T-cell (primary cell): ENCODE measurements at places on chromosomes 16 and 17.

DNA sequence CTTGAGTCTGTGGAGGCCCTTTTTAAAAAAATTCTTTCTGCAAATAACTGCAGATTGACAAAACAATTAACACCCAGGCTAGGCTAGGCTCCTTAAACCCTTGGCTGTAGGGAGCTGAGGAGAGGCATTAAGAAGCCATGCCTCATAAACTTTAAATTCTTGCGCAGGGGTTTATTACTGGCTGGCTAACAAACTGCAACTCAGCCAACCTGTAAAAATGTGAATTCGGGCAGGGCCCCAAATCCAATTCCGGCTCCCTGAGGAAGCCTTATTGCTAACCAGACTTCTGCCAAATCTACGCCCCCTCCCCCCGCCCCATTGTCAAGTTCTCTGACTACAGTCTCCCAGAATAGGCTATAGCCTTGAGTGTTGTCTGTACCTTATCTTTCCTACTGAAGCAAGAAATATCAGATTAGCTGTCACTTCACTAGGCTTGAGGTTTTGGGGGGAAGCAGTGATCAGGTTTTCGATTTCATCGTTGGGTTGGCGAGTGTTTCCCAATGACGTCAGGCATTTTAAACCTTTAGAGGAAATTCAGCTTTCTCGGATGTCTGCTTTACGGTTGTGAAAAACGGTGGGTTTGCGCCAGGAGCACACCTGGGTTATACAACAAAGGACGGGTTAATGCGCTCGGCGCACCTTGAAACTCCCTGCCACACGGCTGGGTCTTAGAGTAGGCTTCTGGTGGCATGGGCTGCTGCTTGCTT, 2.0 kb downstream of the CDH3 start:
- no peak for DNase-seq

DNA sequence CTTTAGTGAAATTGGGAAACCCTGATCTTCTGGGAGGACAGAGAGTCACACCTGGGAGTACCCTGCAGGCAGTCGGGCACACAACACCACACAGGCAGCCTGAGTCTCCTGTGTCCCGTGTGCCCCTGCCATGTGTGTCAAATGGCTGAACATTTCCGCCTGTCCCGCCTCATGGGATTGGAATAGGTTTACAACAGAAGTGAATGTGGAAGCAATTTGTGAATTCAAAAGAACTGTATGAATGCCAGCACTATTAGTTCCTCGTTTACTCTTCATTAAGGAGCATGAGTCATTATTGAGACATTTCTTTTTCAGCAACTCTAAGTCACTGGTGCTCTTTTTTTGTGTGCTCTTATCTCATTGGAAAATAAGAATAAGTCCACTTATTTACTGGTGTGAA, 226.5 kb downstream of the PMP22 start:
- no peak for DNase-seq

DNA sequence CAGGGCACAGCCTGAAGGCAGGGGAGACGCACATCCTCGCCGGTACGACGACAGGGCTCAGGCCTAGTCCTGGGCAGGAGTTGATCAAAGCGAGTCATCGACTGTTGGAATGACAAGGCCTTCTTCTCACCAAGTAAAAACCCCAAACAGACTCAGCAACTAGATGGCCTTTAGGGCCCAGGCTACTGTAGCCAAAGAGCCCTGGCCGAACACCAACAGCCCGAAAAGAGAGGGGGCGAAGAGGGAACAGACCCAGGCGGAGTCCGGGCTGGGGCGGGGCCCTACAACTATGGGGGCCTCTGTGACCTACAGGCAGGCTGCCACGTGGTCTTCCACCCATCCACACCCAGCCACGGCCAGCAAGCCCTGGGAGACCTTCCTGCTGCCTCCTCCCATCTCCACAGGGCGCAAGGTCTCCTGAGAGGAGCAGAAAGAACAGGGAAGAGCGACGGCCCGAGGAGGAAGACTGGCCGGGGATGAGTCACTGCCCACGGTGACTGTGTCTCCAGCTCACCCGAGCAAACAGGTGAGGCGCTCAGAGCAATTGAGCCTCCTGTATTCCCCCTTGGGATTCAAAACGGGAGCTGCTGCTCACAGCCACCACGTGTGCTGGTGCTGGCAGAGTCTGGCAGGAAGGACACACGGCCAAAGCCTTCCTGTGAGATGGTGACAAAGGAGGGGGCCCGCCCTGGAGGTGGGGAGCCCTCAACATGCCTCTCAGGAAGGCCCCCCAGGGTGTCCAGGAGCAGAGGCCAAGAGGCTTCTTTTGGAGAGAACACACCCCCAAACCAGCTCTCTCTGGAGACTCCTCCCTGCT, 17.7 kb downstream of the SLC16A3 start:
- no peak for DNase-seq

DNA sequence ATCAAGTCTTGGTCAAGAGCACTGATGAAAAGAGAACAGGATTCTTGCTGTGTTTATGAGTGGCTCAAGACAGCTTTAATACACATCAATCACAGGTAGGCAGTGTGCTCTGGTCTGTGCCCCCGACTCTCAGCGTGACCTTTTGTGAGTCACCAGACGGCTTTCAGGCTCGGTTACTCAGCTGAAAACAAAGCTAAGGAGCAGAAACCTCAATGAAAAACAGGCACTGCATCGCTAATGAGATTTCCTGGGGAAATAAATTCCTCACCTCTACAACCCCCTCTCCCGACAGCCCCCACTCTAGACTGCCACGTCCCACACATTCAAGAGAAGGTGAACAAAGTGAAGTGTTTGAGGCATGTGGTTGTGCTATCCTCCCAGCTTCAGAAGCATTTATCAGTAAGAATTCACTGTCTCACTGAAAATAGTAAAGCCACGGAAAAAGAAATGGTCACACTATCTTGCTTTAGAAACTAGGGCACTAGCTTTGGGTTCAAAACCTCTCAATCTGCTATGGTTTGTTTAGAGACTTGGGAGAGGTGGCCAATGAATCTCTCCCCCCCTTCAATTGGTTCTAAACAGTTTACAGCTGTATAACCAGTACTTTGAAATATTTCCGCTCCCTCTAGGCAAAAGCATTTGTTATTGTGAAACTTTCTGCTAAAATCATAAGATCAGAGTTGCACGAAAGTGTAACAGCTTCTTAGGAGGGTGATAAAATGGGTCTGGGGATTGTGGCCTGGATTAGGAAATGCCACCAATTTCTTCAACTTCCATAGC, 199.5 kb upstream of the PMFBP1 start:
- no peak for DNase-seq

DNA sequence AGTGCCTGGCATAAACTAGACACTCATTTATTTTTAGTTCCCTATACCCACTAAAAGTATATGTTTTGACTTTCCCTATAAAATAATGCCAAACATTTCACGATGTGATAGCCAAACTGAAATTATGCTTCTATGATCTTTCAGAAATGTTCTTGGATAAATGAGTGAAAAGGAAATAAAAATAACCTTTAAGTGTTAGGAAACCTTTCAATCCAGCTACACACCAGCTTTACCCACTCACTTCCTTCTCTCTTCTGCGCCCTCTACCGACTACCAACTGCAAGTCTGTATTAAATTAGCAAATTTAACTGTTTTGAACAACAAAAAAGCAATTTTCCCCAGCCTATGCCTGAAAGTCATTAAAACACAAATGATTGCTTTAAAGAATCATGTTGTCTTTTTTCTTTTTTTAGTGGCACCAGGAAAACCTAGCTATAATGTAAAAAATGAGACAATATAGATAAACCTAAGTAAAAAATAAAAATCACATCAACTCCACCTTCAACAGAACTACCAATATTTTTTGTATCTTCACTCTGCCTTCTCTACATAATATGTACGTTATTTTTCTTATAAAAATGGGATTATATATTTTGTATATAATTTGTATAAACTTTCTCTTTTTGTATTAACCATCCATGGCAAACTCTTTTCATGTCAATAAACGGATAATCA, 13.2 kb upstream of the TMEM100 start:
- no peak for DNase-seq

GRCh38 chr17:63613663-63614062, 8.6 kb upstream of the MAP3K3 start:
- DNase-seq = no peak
